Activated CD8-positive, alpha-beta memory T cell treated with anti-CD3 and anti-CD28 coated beads for 4 hours (primary cell): ENCODE measurements at places on chromosomes 3 and 15.

GRCh38 chr3:162740941-162741596, 1244.5 kb downstream of the OTOL1 start:
- DNase-seq, result no peak

DNA sequence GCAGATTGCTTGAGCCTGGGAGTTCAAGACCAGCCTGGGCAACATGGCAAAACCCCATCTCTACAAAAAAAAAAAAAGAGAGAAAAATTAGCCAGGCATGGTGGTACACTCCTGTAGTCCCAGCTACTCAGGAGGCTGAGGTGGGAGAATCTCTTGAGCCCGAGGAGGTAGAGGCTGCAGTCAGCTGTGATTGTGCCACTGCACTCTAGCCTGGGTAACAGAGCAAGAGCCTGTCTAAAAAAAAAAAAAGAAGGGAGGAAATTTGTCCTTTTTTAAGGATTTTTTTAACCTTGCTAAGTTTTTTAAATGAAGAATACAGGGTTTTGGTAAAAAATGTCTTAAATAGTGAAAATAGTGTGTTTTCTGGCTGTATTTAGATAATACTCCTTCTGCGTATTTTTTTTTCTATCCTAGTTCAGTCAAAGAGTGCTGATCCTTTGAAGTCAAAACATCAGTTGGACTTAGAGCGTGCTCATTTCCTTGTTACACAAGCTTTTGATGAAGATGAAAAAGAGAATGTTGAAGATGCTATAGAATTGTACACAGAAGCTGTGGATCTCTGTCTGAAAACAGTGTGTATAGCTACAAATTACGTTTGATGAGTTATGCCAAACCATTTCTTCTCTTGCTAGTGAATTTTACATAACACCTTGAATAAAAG, 11.1 kb downstream of the CAPN7 start:
- no peak for DNase-seq

DNA sequence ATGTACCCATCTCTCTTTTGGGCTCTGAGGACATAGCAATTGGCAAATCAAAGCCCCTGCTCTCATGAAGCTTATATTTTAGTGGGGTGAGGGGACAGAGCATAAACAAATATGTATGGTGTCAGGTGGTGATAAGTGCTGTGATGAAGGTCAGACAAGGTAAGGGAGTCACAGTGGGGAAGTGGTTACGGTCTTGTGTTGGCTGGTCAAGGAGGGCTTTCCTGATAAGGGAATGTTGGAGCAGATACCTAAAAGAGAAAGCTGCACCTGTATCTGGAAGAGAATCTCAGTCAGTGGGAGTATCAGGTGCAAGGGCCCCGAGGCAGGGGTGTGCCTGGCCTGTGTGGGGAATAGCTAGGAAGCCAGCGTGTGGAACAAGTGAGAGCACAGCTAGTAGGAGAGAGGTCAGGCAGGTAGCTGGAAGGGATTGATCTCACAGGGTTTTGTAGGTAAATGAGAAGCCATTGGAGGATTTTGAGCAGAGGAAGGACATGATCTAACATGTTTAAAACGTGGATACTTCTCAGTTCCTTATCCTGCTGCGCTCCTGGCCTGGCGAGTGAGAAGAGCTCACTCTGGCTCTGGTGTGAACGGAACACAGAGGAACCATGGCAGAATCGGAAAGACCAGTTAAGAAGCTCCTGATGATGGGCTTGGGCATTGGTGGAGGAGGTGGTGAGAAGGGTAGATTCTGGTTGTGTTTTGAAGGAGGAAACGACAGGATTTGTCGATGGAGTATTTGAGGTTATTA, 35.5 kb downstream of the MRAS start:
- no peak for DNase-seq

DNA sequence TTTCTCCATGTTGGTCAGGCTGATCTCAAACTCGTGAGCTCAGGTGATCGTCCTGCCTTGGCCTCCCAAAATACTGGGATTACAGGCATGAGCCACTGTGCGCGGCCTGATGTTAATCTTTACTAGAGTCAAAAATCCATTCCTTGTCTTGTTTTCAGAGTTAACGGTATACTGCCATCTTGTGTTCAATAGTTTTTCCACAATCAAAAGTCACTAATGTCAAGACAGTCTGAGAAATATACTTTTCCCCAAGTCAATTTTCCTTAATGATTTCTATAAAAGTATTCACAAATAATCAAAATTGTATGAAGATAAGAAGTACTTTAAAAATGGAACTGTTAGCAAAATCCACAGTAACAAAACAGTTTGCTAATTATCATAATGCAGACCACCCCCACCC, 8.5 kb downstream of the CRBN start:
- no peak for DNase-seq

- no peak for DNase-seq
These were observed 3.1 kb downstream of the SPRED1 start for GRCh38 chr15:38255690-38256089.
